ENCODE measurements at places on chromosomes 13 and 19. TPM values are rescaled to one million over a fixed set of nuclear protein-coding genes. Genes with fewer than 3 reads are reported as not detected.

DNA sequence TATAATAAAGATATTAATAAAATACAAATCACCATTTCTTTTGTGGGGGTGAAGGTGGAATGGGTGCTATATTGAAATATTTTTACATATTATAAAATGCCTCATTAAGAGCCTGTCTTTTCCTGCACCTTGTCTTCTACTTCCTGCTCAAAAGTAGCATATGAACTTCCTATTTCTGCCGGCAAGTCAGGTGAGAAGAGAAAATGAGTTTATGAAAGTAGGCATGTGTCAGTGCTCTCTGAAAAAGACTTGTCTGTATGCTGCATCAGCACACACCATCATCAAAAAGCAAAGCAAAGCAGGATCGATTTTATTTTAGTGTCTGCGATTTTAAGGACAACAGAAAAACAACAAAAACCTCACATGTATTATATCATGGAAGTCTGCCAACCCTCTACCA is 114.2 kb downstream of the RAP2A start:
- DNase-seq, result no peak

Gene RGS9BP
- total RNA-seq, result 0.20 TPM

- no peak for DNase-seq
These were observed 342.2 kb downstream of the DACH1 start for GRCh38 chr13:71524613-71525304.

GRCh38 chr19:42282819-42283187 is 13.8 kb downstream of the CIC start:
- DNase-seq, result no peak

- DNase-seq, result no peak
These were observed 8.7 kb downstream of the CILP2 start for GRCh38 chr19:19546751-19547162.

Gene INTS6
- total RNA-seq, result 28.3 TPM

Gene MTUS2
- total RNA-seq, result 1.5 TPM

Gene C19orf73
- total RNA-seq, result 2.7 TPM

GRCh38 chr13:38328699-38329098 is 21.0 kb upstream of the UFM1 start:
- DNase-seq, result no peak

- DNase-seq, result no peak
These were observed 29.3 kb downstream of the WDFY2 start for GRCh38 chr13:51613535-51613934.

DNA sequence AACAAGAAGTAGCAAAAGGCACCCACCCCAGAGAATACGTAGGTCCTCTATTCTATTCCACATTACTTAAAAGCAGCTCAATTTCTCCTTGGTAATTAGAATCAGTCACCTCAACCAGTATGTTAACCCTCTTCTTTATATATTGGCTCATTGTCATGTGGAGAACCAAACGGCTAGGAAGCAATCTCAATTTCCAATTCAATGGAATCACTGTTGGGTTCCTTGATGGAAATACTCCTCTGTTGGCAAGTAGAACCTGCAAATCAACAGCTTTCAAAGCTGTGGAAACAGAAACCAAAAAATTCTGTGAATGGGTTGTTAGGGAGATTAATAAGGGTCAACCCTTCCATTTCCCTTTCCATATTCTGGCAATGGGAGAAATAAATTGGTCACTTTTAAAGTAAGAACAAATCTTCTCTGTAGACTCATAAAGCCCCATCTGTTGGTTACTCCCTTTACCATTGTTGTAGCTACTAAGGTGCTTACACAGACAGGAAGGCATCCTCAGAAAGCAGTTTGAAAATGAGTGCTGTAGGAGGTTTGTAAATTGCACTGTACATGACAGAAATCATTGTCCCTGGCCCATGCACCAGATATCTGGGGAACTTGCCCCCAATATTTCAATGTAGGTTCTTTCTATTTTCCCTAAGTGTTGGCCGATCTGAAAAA is 138.6 kb upstream of the UFM1 start:
- DNase-seq, result no peak

Gene PSG11
- total RNA-seq, result not detected

Gene SIGLEC10
- 12.9 TPM for total RNA-seq

DNA sequence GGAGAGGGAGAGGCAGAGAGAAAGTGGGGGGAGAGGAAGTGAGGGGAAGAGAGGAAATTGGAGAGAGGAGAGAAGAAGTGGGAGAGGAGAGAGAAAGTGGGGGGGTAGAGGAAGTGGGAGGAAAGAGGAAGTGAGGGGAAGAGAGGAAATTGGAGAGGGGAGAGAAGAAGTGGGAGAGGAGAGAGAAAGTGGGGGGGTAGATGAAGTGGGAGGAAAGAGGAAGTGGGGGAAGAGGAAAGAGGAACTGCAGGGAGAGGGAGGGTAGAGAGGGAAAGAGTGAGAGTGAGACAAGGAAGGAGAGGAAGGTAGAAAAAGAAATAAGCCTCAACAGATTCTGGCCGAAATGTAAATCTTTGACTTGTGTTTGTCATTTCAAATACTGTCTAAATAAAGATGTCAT is 146.6 kb downstream of the KLF12 start:
- DNase-seq, result no peak

GRCh38 chr19:1151917-1152587 is 22.0 kb downstream of the SBNO2 start:
- no peak for DNase-seq

- no peak for DNase-seq
These were observed 469 bp upstream of the RNF6 start for GRCh38 chr13:26222520-26223046.

Gene PROZ
- not detected for total RNA-seq

- peak; percentile 34 for DNase-seq
These were observed 4.8 kb downstream of the PIAS4 start for GRCh38 chr19:4012092-4012974.

Gene LILRB3
- total RNA-seq, result 3.1 TPM

Measured in mucosa of gallbladder (tissue), 1 donor.